ENCODE measurements at places on chromosomes 12 and 14.

GRCh38 chr12:62472472-62472871, 5.8 kb downstream of the MON2 start:
- DNase-seq: no peak

DNA sequence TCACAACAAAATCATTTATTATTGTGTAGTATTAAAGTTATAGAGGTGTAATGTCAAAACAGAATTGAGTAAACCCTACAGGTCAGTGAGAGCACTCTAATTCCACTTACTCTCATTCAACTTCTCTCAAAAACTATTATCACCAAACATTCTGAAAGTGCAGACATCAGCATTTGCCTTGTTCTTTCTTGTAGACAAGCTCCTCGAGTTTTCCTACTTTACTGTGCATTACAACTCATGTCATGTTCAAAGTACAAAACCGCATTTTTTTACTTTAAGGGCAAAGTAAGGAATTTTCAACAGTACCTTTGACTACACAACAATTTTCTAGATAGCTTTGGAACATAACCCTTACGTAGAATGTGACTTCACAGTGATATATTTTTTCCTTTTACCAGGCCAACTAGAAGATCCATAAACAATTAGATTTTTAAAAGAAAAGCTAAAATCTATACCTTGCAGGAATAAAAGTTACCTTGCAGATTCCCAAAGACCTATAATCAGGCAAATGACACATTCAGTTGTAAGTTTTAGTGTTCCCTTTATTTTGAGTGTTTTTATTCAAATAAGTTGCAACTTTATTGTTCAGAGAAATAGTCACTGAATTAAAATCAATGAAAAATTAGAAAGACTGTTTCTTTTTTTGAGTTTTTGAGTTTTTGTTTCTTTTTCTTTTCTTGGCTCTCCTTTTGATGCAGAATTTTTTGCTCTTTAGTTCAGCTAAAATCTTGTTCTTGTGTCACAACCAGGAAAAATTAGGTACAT, 12.7 kb upstream of the USP15 start:
- no peak for DNase-seq

- no peak for DNase-seq
These were observed 188.6 kb downstream of the EGLN3 start for GRCh38 chr14:33762161-33762851.

GRCh38 chr12:113709456-113709855, 237.8 kb upstream of the LHX5 start:
- DNase-seq: no peak

- no peak for DNase-seq
These were observed 29.9 kb upstream of the YBX3 start for GRCh38 chr12:10753059-10753458.

DNA sequence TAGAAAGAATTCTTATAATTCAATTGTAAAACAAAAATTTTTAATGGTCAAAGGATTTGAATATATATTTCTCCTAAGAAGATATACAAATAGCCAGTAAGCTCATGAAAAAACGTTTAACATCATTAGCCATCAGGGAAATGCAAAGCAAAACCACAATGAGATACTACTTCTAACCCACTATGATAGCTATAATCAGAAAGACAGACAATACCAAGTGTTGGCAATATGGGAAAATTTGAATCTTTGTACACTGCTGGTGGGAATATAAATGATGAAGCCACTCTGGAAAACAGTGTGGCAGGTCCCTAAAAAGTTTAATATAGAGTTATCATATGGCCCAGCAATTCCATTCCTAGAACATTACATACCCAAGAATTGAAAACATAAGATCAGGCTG, 25.4 kb downstream of the RALGAPA1 start:
- DNase-seq: no peak

DNA sequence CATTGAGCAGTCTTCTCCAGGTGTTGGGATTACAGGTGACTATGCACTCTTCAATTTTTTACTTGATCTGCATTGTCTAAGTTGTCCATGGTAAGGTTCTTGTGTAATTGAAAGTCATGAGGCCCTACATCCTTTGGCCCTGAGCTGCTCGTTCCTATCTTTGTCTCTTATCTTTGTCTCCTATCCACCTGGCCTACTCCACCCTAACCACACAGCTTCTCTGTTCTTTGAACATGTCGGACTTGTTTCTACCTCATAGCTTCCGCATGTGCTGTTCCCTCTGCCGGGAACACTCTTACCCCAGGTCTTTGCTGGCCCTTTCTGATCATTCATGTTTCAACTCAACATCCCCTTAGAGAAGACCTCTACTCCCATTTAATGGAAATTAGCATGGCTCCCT, 194.8 kb upstream of the TBX3 start:
- DNase-seq: no peak

DNA sequence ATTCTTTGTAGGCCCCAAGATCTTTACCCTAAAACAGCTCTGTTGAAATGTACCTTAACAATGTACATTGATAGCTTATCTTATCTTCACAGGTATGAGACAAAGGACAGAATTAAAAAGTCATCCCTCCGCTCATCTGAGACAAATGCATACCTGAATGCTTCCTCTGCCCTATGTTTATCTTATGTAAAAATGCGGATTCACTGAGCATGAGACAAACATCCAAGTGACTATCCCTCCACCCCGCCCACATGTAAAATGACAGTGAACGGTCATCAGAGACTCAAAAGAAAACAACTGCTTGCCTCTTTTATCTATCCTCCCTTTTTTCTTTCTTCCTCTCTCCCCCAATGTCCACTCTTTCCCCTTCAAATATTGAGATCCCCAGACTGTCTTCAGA, 37.2 kb upstream of the ZNF740 start:
- DNase-seq: no peak

- no peak for DNase-seq
These were observed 98.3 kb upstream of the CPNE8 start for GRCh38 chr12:39003541-39004155.

- DNase-seq: no peak
These were observed 4.1 kb upstream of the TUBA1C start for GRCh38 chr12:49260571-49261363.

- DNase-seq: peak; percentile 67
These were observed 100.7 kb downstream of the C2CD5 start for GRCh38 chr12:22443379-22444316.

Measured in left forelimb (tissue), 1 donor.